ENCODE measurements at places on chromosomes 16 and 17. TPM values are rescaled to one million over a fixed set of nuclear protein-coding genes. Genes with fewer than 3 reads are reported as not detected.

Gene TMEM88
- 4.1 TPM for total RNA-seq

Gene EME1
- 28.6 TPM for total RNA-seq

Gene TUFM
- 202 TPM for total RNA-seq

Gene TRPV3
- 0.92 TPM for total RNA-seq

Gene BCL7C
- total RNA-seq: 27.1 TPM

Gene KRT12
- total RNA-seq: not detected

Gene CDH1
- total RNA-seq: 0.11 TPM

Gene SLFN13
- 41.9 TPM for total RNA-seq

Gene MYL4
- total RNA-seq: not detected

Gene RAB26
- total RNA-seq: 0.59 TPM

Gene TEX19
- not detected for total RNA-seq

Gene KRT28
- not detected for total RNA-seq

Gene CAVIN1
- 3.8 TPM for total RNA-seq

Gene LAT
- total RNA-seq: 273 TPM

Gene ITGAD
- 0.18 TPM for total RNA-seq

Gene NEUROD2
- total RNA-seq: not detected

Gene CIITA
- 8.6 TPM for total RNA-seq

Gene HOXB5
- total RNA-seq: not detected

Gene NT5M
- total RNA-seq: 8.1 TPM

Gene CD19
- 0.18 TPM for total RNA-seq

Gene MT1G
- 24.5 TPM for total RNA-seq
